ENCODE measurements at places on chromosomes 5 and 9. TPM values are rescaled to one million over a fixed set of nuclear protein-coding genes. Genes with fewer than 3 reads are reported as not detected.

ABO gene
- total RNA-seq: 1.2 TPM

RNF208 gene
- 26.1 TPM for total RNA-seq

GRCh38 chr9:128142061-128142460, 7.2 kb upstream of the LCN2 start:
- H3K4me3 ChIP-seq: no peak overlapping the region
- H3K27ac ChIP-seq: no peak overlapping the region
- no peaks in the 10 kb centered on the region for H3K27me3 ChIP-seq
- H3K36me3 ChIP-seq: no peaks in the 10 kb centered on the region
- H3K4me1 ChIP-seq: no peaks in the 10 kb centered on the region

GRCh38 chr9:116260531-116260930, 106.9 kb downstream of the PAPPA start:
- H3K27me3 ChIP-seq: peaks cover 18% of the 10 kb centered on the region
- H3K36me3 ChIP-seq: no peaks in the 10 kb centered on the region
- H3K4me1 ChIP-seq: no peaks in the 10 kb centered on the region
- H3K4me3 ChIP-seq: no peak overlapping the region
- no peak overlapping the region for H3K27ac ChIP-seq

GRCh38 chr5:142626099-142626498, 59.8 kb downstream of the FGF1 start:
- no peaks in the 10 kb centered on the region for H3K4me1 ChIP-seq
- H3K4me3 ChIP-seq: no peak overlapping the region
- no peak for DNase-seq
- H3K36me3 ChIP-seq: no peaks in the 10 kb centered on the region

DNA sequence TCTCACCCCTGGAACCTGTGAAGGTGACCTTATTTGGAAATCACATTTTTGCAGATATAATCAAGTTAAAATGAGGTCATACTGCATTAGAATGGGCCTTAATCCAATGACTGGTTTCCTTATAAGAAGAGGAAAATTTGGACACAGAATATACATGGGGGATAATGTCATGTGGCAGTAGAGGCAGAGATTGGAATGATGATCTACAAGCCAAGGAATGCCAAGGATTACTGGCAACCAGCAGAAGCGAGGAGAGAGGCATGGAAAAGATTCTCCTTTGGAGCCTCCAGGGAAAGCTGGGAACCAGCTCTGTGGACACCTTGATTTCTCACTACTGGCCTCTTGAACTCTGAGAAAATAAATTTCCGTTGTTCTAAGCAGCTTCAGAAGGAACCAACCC, 20.2 kb upstream of the CEP78 start:
- DNase-seq: no peak
- H3K4me3 ChIP-seq: no peak overlapping the region
- no peak overlapping the region for H3K27ac ChIP-seq
- no peaks in the 10 kb centered on the region for H3K27me3 ChIP-seq

DNA sequence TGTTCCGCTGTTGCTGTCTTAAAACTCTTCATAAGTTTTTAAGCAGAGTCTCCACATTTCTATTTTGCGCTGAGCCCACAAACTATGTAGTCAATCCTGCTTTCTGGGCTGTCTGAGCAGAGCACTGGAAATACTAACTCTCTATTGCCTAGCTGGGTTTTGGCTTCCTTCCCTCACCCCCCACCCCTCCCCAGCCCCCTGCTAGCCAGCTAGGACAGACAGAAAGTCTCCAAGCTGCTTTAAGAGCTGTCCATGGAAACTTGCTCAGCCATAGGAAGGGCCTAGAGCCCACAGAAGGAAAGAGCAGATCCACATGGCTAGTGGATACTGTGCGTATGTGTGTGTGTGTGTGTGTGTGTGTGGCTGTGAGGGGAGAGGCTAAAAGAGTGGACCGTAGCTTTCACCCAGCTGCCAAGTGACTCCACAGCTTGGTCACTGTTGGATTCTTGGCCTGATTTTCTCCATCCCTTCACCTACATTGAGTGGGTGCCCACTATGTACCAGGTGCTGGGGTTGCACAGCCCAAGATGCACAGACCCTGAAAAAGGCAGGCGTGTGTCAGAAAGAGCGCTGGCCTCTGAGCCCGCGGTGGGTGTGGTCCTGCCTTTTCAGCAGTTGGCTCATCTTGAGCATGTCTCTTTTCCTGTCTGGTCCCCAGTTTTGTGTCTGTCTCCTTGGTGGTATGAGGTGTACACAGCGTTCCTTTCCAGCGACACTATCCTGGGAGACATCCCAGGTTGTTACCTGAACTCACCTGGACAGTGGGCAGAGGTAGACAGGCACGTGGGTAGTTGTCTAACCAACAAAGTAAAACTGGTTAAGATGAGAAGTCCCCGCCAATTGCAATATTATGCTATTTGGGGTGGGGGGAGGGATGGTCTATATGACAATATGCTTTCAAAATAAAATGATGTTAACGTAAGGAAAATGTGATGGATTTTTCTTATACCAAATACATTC, 5.4 kb upstream of the NKX2-5 start:
- H3K4me3 ChIP-seq: no peak overlapping the region
- DNase-seq: no peak
- no peak overlapping the region for H3K27ac ChIP-seq
- H3K36me3 ChIP-seq: no peaks in the 10 kb centered on the region

- DNase-seq: no peak
- no peaks in the 10 kb centered on the region for H3K4me1 ChIP-seq
- H3K27ac ChIP-seq: no peak overlapping the region
- no peaks in the 10 kb centered on the region for H3K27me3 ChIP-seq
- no peaks in the 10 kb centered on the region for H3K36me3 ChIP-seq
- H3K4me3 ChIP-seq: no peak overlapping the region
These were observed 28.3 kb downstream of the LRRC70 start for GRCh38 chr5:62606878-62607277.

- H3K4me3 ChIP-seq: no peak overlapping the region
- H3K27ac ChIP-seq: no peak overlapping the region
- H3K4me1 ChIP-seq: no peaks in the 10 kb centered on the region
- no peaks in the 10 kb centered on the region for H3K36me3 ChIP-seq
These were observed 54.4 kb downstream of the ZNF474 start for GRCh38 chr5:122183788-122184170.

GRCh38 chr5:146188358-146188757, 5.9 kb upstream of the LARS1 start:
- no peaks in the 10 kb centered on the region for H3K36me3 ChIP-seq
- no peaks in the 10 kb centered on the region for H3K27me3 ChIP-seq
- H3K4me3 ChIP-seq: no peak overlapping the region
- no peak for DNase-seq

DNA sequence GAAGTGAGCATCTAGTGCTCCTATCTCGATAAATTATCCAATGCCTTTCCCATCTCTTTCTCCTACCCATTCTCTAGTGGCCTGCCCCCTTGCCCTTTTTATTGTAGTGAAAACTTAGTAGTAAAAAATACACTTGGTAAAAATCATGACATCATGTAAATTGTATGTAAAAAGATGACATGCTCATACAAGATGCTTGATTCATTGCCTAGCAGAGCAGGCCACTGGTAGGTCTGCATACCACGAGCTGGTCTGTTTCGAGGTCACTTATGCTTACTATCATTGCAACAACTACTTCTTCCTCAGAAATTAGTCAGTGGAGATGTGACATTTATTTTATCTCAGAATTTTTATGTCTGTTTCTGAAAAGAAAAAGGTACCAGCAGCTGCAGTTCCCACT, 177.3 kb downstream of the C9orf152 start:
- no peak for DNase-seq
- no peak overlapping the region for H3K27ac ChIP-seq
- H3K4me3 ChIP-seq: no peak overlapping the region
- no peaks in the 10 kb centered on the region for H3K27me3 ChIP-seq

DNA sequence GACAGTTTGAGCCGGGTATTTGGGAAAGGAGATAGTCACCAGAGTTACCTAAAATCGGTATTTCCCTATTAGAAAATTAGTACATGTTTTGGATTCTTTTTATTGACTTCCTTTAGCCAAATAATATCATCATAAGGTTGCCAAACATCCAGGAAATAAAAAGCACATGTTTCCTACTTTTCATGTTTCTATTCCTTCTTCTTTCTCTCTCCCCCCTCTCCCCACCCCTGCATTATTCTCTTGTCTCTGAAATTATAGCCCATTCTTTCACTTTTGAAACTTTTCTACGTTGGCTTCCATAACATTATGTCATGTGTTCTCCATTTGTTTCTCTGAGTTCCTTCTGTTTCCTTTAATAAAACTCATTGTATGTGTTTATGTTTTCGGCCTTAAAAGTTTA, 161.9 kb downstream of the ALDH1A1 start:
- no peak for DNase-seq
- no peaks in the 10 kb centered on the region for H3K36me3 ChIP-seq
- H3K27me3 ChIP-seq: no peaks in the 10 kb centered on the region
- H3K4me3 ChIP-seq: no peak overlapping the region

DNA sequence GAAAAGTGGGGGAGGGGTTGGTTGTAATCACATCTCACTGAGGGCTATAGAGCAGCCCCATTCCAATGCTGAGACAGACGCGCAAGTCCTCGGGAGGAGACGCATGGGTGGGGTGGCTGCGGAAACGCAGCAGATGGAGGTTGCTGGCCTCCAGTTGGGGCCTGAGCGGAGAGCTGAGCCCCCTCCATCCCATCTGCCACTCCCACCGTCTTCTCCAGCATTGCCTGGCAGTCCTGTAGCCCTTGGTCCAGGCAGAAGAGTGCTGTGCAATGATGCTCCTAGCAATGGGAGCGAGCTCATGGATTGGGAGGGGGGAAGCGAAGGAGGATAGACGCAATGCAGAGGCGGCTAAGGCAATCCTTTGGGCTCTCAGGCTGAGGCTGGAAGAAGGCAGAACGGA, 79.4 kb upstream of the GLRA1 start:
- peaks cover 13% of the 10 kb centered on the region for H3K27me3 ChIP-seq
- H3K4me3 ChIP-seq: no peak overlapping the region
- H3K27ac ChIP-seq: no peak overlapping the region
- DNase-seq: no peak
- no peaks in the 10 kb centered on the region for H3K4me1 ChIP-seq
- H3K36me3 ChIP-seq: no peaks in the 10 kb centered on the region

- DNase-seq: no peak
- H3K36me3 ChIP-seq: peaks cover 10% of the 10 kb centered on the region
- H3K4me3 ChIP-seq: no peak overlapping the region
- no peaks in the 10 kb centered on the region for H3K4me1 ChIP-seq
- no peaks in the 10 kb centered on the region for H3K27me3 ChIP-seq
These were observed 18.5 kb downstream of the JADE2 start for GRCh38 chr5:134543820-134544614.

DNA sequence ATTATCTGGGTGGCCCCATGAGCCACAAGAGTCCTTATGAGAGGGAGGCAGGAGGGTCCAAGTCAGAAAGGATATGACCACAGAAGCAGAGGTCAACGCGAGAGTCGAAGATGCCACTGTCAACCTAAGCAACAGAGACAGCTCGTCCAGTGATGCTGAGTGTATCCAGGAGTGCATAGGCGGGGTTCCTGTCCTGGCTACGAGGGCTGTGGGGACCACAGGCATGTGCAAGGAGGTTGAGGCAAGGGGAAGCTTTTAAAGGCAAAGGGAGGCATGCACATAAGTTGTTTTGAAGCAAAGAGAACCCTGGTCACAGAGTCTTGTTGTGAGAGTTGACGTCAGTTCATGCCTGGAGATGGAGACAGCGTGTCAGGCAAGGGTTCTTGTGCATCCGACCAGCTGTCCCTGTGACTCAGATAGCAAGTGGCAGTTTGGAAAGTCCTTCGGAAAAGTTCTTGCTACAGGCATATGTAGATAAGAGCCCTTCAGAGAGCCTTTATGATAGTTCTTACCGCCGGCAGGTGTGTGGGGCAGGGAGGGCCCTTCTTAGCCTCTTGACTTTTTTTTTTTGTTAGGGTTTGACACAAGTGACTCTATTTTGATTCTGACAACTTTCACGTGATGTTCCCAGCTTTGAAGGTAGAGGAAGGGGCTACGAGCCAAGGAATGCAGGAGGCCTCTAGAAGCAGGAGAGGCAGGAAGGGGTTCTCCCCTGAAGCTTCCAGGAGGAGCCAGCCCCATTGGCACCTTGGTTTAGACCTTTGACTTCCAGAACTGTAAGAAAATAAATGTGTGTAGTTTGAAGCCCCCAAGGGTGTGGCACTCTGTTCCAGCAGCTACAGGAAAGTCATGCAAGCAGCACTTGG, 66.0 kb upstream of the FCN1 start:
- DNase-seq: no peak
- H3K4me1 ChIP-seq: no peaks in the 10 kb centered on the region
- no peak overlapping the region for H3K27ac ChIP-seq

DNA sequence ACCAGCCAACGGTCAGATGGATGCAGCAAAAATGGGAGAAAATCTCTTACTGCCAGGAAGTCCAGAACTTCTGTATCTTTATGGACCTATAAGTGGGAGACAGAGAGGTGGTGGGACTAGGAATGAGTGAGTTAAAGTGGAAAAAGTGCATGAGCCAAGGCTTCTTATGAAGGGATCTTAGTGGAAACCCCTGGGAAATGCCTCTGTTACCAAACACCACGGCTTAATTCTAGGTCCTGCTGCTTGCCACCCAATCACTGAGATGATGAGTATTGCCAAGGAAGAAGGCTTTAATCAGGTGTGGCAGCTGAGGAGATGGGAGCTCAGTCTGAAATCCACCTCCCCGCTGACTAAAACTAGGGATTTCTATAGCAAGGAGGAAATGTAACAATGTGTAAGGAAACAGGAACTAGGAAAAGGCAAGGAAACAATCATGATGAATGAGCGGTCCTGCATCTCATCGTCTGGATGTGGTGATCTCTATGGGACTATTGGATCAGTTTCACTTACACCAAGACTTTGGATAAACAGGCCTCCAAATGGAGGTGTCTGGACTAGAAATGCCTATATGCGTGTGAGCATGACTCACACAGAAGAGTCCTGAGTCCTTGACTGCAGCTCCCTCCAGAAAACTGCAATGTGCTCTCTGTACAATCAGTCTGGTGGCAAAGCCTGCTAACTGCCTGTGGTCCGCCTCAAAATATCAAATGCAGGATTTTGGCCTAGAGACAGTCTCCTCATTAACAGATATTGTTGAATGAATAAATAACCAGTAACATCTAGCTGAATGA, 98.2 kb upstream of the PRR16 start:
- H3K27ac ChIP-seq: no peak overlapping the region
- no peaks in the 10 kb centered on the region for H3K36me3 ChIP-seq
- no peaks in the 10 kb centered on the region for H3K27me3 ChIP-seq
- no peak for DNase-seq
- no peak overlapping the region for H3K4me3 ChIP-seq

DNA sequence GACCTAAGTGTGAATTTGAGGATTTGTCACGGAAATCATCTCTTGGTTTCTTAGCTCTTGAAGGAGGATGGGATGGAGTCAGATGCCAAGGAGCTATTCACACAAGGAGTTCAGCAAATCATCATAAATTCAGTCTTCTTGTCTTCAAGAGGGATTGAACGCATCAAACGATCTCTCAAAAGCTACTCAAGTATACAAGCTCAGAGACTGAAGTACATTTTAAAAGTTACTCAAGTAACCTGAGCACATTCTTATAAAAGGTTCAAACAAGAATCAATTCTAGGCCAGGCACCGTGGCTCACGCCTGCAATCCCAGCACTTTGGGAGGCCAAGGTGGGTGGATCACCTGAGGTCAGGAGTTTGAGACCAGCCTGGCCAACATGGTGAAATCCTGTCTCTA, 21.1 kb upstream of the GOLPH3 start:
- no peak overlapping the region for H3K4me3 ChIP-seq
- H3K36me3 ChIP-seq: no peaks in the 10 kb centered on the region
- no peaks in the 10 kb centered on the region for H3K27me3 ChIP-seq
- H3K4me1 ChIP-seq: peaks cover 16% of the 10 kb centered on the region
- no peak overlapping the region for H3K27ac ChIP-seq
- no peak for DNase-seq
